ENCODE measurements at places on chromosomes 11 and 22.

DNA sequence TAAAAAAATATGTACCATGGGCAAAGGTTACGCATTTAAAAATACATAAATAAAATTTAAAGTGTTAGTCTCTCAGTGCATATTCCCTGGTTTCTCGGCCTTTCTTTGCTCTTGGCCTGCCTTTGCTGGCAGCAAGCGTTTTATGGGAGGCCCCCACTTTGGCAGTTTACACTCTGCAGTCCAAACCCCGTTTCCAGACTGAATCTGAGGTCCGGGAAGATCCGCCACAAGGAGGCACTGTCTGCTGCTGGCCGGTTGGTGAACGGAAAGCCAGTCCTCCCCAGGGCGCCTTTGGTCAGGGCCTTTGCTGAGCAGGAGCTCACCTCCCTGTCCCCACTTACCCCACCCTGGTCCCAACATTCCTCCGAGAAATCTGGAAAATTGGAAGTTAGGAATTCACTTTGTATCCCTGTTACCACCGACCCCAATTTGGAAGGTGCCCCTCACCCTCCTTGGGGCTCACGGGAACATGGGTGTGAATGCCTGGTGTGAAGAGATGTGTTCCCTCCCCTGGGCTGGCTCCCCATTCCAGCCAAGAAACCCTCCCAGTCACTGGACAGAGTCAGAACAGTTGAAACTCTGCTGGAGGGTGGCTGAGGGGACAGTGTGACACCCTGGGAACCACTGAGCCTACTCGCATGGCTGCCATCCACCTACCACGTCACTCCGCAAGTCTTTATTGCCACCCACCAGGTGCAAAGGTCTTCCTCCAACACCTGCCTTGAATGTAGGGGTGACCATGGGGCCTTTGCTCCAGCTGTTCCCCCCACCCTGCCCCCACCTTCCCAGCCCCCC lies 9.4 kb upstream of the SF1 start:
- no peak for DNase-seq

DNA sequence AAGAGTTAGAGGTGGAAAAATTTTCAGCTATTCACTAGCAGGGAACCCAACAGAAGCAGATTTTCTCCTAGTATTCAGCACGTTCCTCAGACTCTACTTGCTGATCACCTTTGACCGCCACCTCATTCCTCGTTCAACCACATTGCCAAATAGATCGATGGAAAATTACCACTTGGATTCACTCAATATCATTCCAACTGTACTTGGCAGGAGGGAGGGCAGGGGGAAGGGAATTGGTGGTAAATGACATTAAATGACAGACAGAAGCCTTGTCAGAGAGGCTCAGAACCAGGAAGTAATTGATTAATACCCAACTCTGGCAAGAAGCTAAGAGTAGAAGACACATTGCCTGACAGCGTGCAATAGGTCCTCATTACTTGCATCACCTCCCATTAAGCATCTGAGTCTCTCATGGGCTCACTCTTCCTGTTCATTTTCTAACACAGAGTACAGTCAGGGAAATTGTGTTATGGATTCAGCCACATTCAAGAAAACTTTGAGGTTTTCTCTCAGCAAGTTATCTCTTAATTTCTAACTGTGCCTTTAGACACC lies 240.5 kb upstream of the FAT3 start:
- no peak for DNase-seq

- DNase-seq = no peak
Observed at GRCh38 chr11:117099696-117100095, 1.5 kb upstream of the SIK3 start.

DNA sequence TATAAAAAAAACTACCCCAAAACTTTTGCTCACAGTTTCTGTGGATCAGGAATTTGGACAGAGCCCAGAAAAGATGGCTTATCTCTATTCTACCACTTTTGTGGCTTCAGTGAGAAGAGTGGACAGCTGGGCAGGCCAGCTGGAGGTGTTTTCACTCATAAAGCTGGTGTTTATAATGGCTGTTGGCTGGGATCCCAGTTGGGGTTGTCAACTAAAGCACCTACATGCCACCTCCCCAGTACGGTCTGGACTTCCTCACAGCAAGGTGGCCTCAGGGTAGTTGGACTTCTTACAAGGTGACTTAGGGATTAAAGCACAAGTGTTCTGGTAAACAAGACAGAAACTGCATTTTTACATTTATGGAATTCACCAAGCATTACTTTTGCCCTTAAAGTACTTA lies 171.0 kb downstream of the NELL1 start:
- DNase-seq = no peak

DNA sequence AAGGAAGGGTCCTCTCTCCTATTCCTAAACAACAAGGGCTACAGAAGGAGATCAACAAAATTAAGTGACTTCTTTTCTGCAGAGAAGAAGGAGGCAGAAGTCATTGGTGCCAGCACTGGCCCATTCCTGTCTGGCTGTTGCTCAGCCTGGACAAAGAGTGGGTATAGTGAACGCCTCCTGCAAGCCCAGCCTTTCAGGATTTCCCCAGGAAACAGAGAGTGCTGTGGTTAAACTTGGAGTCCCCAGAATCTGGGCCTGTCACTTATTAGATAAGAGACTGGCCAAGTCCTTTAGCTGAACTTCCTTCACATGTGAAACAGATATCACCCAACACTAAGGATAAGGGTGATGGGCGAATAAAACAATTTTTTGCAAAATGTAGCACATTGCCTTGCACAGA lies 10.9 kb downstream of the TST start:
- DNase-seq = no peak
